ENCODE measurements at places on chromosomes 11 and 22.

GRCh38 chr22:27434898-27435297 is 366.7 kb downstream of the MN1 start:
- DNase-seq: no peak

GRCh38 chr11:130001461-130002351 is 929 bp downstream of the PRDM10 start:
- DNase-seq: peak; percentile 42

DNA sequence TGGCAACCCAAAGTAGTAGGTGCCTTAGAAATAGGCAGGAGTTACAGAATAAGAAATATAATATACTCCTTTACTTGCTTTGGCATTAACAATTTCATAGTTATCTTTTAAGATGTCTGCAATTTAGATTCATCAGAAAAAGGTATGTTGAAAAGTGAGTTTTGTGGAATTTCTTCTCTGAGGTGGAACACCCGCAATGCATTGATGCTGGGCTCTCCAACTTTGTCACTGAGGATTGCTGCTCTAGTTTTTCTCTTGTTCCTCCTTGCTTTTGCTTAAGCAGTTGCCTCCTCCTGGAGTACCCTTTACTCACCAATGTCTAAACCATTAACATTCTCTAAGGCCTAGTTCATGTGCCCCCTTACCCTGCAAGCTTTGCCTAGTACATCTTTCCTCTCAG is 14.1 kb upstream of the ME3 start:
- no peak for DNase-seq

DNA sequence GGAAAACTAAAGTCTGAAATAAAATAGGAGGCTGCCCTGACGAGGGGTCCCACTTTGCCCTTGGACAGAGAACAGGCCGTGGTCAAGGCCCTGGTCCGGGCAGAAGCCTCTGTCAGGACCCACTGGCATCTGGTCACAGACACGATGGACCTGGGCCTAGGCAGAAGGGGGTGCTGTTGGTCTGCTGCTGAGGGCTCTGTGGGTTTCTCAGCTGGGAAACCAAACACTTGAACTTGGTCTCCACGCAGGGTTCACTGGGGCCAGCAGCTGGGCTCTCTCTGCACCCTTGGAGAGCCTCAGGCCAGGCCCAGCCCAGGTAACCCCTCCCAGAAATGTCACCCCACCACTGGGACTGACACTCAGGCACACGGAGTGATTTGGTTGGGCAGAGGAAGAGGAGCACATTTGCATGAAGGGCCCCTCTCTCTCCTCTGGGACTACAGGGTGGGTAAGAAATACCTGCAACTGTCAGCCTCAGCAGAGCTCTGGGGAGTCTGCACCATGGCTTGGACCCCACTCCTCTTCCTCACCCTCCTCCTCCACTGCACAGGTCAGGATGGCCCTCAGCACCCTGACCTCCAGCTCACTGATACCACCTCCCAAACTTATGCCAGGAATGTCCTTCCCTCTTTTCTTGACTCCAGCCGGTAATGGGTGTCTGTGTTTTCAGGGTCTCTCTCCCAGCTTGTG is 48.1 kb upstream of the TOP3B start:
- no peak for DNase-seq

DNA sequence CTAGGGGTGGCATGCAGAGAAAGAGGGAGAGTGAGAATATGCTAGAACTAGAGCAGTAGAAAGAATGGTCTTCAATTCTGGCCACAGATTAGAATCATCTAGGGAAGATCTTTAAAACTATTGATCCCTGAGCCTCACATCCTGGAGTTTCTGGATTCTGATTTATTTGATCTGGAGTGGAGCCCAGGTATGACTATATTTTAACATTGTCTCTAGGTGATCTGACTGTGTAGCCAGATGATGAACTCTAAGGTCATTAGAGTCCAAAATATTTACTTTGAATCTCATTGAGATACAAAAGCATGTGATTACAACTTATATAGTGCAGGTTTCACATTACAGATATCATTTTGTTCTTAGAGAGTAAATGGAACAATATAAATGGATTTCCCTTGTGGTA is 79.7 kb downstream of the FDX1 start:
- no peak for DNase-seq

DNA sequence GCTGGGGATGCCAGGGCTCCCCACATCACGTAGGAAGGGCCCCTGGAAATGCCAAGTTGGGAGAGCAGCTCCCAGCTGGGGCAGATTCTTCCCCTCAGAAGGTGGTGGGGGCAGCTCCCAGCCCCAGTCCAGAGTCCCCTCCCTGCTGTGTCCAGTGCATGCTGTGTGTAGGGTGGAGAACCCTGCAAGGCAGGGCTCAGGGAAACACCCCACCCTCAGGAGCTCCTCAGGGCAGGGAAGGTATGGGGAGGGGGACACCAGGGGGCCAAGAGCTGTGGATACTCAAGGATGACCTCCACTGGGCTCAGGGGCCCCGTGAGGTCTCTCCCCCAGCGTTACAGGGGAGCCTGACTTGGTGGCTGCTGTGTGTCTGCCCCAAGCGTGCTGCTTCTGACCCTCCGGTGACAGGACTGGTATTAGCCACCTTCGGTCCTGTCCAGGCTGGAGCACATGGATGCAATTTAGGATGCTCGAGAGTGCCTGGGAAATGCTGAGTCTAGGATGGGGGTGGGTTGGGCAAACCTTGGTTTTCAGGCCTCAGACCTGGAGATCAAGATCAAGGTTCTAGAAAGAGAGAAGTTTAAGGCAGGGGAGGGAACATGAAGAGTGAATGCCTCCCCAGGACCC is 16.1 kb upstream of the CABP7 start:
- no peak for DNase-seq

- peak; percentile 93 for DNase-seq
These were observed 284.8 kb downstream of the ETS1 start for GRCh38 chr11:128302425-128303186.

DNA sequence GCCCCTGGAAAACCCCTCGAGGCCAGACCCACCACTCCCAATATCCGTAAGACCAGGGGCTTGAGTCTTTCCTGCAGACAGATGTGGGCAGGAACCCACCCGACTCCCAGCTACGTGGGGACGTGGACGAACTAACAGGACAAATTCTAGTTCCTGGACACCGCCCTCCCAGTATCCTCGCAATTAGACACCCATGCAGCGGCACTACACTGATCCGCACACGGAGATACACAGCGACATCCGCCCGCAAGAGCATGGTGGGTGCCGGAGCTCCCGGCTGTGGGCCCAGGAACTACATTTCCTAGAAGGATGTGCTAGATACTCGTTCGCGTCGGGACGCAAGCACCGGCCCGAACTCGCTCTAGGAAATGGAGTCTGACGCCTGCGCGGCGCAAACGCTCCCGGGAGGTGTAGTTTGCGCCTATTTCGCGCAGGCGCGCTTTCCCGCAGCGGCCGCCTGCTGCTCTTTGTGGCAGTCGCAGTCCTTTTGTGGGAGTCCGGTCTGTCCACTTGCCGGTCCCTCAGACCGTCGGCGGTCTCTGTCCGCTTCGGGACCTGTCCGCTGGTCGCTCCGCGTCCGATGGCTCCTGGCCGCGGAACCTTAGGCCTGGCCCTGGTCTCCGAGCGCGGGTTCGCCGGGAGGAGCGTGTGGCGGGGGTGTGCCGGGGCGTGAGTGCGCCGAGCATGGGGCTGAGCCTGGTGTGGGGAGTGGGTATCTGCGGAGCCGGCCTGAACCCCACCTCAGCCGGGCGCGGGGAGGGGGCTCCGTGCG is at the start of gene ZNF74:
TSS of gene ZNF74 (plus strand) at position 447 of the 772 bp plus-strand sequence. CDS start 478 bp downstream, outside the sequence.
- DNase-seq: peak; percentile 94

DNA sequence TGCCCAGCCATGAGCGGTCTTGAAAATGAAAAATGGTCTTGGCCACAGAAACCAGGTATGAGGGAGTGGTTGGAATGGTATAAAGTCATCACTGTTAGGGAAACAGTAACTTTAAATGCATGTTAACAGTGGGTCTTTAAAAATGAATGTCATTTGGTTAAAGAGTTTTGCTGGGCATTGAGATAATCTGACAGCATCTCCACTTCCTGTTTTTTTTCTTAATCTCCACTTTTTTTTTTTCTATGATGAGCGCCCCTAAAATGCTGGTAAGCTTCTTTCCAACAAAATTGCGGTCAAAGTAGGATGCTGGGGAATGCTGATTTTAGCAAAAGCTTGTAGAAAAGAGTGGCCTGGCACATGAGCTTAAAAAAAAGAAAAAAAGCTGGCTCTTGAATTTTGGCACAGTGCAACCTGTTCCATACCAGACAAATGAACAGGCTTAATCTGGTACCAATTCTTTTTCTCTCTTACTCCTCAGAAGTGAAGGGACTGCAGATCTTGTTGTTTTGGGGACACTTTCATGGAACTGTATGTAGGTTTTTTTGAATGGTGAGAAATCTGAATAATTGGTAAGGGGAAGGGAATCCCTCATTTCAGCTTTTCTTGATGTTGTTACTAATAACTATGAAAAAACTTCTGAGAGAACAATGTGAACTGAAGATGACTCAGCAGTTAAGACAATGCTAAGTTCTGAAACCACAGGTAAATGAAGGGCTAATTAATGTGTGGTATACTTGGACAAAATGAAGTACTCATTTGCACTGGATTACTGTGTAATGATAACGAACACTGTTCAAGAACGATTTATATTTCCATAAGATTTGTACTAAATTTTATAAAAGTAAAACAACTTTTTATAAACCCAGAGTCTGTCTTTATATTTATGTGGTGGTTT is 3.1 kb upstream of the ARHGEF12 start:
- no peak for DNase-seq

GRCh38 chr11:11189506-11189905 is 163.5 kb downstream of the CSNK2A3 start:
- no peak for DNase-seq
